ENCODE measurements at places on chromosomes 3 and 15.

DNA sequence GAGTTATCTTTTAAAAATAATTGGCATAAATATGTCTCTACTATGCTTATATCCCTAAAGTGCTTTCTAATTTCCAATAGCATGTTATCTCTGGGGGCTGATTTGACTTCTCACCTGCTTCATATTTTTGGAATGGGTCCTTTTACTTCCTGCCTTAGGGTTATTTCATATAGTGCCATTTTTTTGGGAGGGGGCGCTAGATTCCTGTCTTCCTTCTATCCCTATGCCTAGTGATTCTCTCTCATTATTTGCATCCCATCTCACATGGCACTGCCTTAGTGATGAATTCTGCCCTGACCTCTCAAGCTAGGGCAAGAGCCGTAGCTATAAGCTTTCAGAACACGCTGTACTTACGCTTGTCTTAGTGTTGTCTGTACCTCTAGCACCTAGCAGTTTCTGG, 150.3 kb upstream of the SLITRK3 start:
- no peak for DNase-seq

- DNase-seq, result no peak
Measured at GRCh38 chr15:89091627-89092220, 3.5 kb downstream of the ABHD2 start.

GRCh38 chr15:75827691-75828090, 15.6 kb upstream of the UBE2Q2 start:
- no peak for DNase-seq

- DNase-seq, result no peak
Measured at GRCh38 chr3:184663756-184664155, 48.1 kb downstream of the MAGEF1 start.

GRCh38 chr15:90126596-90127435, 24.5 kb upstream of the IDH2 start:
- DNase-seq, result no peak

- DNase-seq, result no peak
Measured at GRCh38 chr3:124174910-124175874, 183.3 kb upstream of the ROPN1 start.

DNA sequence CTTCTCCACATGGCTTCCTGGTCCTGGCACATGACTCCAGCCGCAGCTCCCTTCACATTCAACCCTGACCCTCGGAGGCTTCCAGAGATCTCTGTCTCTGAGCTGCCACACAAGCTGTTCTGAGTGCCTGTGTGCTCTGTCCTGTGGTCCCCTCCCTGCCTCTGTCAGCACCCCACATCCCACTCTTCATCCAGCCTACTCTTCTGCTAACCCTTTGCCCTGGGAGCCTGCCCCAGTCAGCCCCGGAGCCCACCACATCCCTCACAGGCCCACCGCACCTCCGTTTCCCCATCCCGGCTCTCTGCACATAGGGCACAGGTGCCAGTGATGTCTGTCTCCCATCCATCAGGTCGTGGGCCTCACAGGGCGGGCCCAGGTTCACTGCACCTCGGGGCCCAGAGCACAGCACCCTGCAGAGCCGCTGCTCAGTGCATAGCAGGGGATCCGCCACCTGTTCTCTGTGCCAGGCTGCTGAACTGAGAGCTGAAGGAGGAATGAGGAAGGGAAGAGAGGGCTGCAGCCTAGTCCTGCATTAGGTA, 133.6 kb downstream of the UACA start:
- no peak for DNase-seq

Data from CMK (cell line).